CD4-positive, alpha-beta T cell treated with Interleukin-15 for 4 hours (primary cell): ENCODE measurements at places on chromosomes 11 and 22.

GRCh38 chr22:43926349-43926710 lies 2.7 kb downstream of the PNPLA3 start:
- DNase-seq: no peak

DNA sequence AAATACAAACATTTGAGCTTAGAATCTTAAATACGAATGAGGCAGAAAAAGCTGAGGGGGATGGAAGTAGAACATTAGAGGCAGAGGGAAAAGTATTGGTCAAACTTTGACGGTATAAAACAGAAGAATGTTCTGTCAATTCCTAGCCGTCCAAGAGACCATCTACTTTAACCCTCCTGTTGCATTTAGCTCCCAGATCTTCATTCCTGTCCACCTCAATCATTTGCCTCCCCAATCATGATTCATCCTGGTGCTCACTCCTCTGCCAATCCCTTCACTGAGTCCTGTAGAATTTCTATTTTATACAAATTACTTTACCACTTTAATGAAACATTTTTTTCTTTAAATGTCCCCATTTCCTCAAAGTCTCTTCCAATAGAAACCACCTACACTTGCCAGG lies 28.2 kb downstream of the C2CD3 start:
- no peak for DNase-seq

DNA sequence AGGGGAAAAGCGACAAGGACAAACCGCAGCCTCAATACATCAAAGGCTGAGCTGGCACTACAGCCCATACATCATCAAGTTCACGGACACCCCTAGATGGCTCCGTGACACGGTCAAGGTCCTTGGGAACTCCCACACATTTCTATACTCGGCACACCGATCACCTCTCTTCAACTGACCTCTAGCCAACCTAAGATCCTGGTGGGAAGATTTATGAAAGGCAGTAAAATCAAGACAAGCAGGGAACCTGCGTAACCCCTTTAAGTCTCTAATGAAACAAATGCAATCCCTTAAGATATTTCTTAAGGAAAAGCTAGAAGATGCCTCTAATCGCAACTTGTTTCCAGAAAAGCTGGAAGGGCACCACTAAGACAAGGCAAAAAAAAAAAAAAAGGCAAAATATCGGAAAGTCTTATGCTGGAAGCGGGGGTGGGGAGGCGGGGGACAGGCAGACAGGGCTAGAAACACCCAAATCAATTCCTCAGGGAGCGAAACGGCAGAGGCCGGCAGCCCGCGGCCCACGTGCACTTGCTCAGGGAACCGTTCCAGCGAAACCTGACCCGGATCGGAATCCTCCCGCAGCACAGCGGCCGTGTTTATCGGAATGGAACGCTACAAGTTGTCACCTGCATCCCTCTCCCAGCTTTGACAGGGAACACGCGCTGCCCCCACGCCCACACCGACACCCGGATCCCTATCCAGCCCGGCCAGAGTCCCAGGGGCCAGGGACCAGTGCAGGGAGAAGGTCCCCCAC lies 1.4 kb downstream of the ARHGAP20 start:
- DNase-seq: no peak

DNA sequence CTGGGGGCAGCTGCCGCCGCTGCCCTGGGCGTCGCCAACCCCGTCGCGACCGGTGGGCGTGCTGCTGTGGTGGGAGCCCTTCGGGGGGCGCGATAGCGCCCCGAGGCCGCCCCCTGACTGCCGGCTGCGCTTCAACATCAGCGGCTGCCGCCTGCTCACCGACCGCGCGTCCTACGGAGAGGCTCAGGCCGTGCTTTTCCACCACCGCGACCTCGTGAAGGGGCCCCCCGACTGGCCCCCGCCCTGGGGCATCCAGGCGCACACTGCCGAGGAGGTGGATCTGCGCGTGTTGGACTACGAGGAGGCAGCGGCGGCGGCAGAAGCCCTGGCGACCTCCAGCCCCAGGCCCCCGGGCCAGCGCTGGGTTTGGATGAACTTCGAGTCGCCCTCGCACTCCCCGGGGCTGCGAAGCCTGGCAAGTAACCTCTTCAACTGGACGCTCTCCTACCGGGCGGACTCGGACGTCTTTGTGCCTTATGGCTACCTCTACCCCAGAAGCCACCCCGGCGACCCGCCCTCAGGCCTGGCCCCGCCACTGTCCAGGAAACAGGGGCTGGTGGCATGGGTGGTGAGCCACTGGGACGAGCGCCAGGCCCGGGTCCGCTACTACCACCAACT lies 1.0 kb downstream of the FUT4 start:
- no peak for DNase-seq

- no peak for DNase-seq
These were observed 8.1 kb downstream of the MACROD1 start for GRCh38 chr11:64157631-64158394.

GRCh38 chr22:48414651-48415050 lies 1413.0 kb downstream of the BRD1 start:
- DNase-seq: no peak
